ENCODE measurements at places on chromosomes 1 and 21.

GRCh38 chr1:19825298-19825697, 10.2 kb upstream of the RNF186 start:
- no peak for DNase-seq

DNA sequence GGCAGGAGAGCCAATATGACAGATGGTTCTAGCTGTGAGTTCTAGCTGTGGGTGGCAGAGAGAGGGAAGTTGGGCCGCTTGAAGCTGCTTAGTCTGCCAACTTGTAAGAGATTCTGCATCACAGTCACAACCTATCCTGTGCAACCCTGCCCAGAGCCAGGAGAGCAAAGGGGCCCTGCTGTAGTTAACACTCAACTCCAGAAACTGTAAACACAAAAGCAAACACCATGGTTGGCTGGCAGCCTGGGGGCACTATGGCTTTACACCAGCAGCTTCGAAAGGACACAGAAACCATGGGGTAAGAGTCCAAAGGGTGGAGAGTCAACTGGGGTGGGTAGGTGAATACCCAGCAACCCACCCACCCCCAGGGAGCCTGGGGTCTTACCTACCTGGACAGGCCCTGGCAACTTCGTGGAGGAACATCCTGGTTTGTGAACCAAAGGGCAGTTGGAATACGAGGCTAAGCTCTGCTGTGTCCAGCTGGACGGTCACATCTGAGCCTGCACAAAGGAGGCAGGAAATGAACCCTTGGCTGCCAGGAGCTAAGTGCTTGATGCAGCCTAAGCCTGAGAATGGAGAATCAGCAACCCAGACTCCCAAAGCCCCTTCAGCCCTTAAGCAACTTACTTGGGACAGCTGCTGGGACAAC, 6.4 kb downstream of the INPP5B start:
- no peak for DNase-seq

DNA sequence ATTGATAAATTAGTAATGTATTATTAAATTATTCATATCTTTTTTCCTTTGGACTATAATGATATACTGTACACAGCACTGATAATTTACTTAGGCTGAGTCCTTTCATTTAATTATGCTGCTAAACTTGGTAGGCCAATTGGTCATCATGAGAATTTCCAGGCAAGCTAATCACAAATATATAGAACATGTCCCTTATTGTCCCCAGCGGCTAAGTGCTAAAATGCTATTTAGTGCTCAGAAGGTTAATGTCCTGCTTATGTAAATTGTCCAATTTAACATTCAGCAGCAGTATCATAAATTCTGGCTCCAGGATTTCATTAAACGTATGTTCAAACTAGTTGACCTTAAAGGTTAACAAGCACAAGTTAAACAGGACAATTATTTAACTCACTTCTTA, 30.0 kb upstream of the RRP15 start:
- no peak for DNase-seq

DNA sequence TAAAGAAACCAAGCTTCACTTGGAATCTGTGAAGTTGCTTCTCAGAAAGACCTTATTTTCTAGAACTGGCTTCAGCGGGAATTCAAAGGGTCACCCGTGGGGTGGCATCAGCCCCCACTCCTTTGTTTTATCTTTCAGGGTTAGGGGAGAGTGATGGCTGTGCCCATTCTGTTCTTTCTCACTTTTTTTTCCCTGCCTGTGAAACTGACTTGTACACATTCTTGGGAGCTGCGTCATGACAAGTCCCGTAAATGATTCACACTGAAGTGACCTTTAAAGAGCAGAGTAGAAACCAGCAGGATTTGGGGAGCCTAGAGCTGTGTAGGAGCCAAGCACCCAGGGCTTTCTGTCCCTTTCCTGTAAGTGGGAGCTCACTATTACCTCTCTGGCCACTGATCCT, 43.8 kb downstream of the SLC44A3 start:
- no peak for DNase-seq

Measured in NCI-H748 treated with DMSO at 0.1 percent for 48 hours (cell line).